ENCODE measurements at places on chromosomes 2 and 18.
A peak's percentile ranks its signal among the peaks of the same experiment; 100 is the strongest.

GRCh38 chr18:21192308-21192624, 49.8 kb upstream of the GREB1L start:
- DNase-seq = no peak

DNA sequence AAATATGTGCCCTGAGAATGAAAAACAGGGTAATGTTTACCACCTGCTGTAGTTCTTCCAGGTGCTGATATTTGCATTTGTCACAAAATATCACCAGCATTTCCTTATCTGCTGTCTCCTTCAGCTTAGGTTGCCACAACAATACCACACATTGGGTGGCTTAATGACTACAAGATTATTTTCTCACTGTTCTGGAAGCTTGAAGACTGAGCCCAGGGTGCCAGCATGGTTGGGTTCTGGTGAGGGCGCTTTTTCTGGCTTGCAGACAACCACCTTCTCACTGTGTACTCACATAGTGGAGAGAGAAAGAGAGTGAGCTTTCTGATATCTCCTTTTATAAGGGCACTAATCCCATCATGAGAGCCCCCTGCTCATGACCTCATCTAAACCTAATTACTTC, 407.5 kb upstream of the RGPD4 start:
- DNase-seq = no peak

DNA sequence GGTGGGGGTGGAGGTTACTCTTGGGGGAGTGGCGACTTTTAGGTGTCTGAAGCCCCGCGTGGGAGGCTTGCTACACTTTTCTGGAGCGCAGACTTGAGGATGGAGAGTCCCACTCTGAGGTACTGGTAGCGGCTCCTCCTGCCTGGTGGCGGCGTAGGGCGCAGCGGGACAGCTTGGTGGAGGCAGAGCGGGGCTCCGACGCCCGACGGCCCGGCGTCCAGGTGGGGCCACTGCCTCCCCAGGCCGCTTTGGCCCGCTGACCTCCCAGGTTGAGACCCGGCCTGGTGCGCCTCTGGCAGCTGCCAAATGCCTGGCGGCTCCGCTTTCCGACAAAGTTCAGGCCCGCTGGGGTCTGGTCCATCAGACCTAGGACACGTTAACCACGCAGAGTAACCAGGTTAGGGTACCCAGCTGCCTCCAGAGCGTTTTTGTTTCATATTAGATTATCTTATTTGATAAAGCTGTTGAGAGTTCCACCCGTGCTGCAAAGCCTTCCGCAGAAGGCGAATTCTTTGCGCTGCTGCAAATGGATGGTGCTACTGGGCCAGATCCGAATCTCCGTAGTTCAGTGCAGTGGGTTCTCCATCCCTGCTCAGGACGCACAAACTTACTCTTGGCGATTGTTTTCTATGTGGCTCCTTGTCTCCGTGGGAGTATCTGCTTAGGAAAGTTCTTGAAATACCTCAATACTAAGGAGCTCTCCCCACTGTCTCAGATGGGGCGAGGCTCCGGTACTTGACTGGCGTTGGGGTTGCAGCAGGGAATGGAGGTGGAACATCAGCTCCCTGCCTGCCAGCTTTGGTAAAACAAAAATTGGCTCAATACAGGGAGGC, 405.9 kb downstream of the XIRP2 start:
- DNase-seq = no peak

GRCh38 chr18:76273036-76273545, 222.0 kb downstream of the ZNF516 start:
- no peak for DNase-seq

DNA sequence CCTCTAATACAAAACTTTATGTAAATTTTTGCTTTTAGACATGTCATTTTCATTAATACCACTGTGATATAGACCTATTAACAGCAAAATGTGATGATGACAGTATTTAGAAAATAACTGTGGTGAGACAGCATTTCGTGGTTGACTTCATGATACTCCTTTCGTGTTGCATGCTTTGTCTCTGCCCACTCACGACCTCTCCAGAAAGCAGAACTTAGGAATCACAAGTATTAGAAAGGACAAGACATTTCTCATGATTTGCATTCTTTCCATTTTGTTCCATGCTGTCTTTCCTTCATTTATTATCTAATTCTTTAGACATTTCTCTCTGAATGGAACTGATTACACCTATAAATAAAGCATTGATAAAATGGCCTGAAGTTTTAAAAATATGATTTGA, 85.2 kb upstream of the POU3F3 start:
- DNase-seq = peak; percentile 32

DNA sequence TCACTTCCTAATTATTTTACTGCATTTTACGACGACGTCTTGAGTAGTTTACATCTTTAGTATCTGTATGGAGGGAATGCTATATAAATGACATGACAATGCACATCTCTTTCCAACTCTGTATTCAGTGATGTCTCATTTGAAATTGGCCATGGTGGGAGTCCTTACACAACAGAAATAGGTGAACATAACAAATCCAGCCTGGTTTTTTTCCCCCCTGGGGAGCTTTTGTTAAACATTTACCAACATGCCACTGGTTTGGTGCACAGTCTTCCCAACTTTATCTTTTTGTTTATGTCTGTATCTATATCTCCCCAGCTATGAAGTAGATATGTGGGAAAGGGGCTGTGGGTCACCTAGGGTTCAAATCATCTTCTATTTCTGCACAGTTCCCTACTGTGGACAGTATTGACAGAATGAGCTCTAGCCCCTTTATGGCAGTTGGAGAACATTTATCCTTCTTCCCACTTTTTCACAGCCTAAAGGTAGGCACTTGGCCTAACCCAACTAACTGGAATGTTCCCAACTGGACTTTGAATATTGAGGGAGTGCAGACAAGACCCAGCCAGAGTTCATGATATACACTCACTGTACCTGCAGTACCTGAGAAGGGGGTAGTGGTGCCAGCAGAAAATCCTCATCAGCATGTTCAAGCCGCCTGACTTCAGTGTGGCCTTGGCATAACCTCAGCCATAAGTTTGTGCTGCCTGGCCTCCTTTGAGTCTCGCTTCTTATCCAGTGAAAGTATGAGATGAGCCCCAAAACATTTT, 5.7 kb upstream of the RTKN start:
- no peak for DNase-seq

GRCh38 chr18:21074336-21075323, 37.0 kb downstream of the ROCK1 start:
- no peak for DNase-seq

GRCh38 chr2:102502576-102502975, 29.6 kb downstream of the SLC9A4 start:
- DNase-seq = no peak

- DNase-seq = no peak
Measured at GRCh38 chr2:218555527-218555926, 12.6 kb downstream of the USP37 start.

GRCh38 chr2:233356546-233357308, 2.4 kb downstream of the DGKD start:
- peak; percentile 28 for DNase-seq

DNA sequence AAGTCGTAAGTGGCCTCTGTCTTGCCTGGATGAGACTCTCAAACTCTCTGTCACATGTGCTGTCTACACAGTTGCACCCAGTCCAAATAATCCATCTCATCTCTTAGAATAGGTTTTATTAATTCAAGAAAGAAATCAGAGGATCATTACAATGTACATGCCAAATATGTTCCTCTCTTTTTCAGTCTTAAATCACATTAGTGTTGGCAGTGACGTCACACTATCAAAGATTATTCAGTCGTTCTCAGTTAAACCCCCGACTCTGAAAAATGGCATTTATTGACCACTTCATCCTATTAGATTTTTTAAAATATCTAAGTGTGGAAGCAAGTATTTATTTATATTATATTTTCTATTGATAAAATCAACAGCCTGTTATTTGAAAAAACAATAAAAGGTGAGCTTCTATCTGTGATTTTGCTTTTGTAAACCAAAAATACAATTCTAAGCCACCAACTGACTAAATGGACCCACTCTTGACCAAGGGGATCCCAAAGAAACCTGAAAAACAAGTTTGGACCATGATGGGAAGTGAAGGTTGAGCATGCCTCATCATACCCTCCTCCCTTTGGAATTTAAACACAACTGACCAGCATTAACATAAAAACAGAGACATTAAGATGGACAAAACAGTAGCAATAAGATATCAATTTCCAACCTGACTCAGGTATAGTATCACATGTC, 1894.4 kb upstream of the LRRTM1 start:
- DNase-seq = no peak

- DNase-seq = no peak
Measured at GRCh38 chr2:190805843-190806242, 74.8 kb upstream of the GLS start.

- DNase-seq = peak; percentile 66
Measured at GRCh38 chr18:3279201-3280185, 17.6 kb downstream of the MYL12B start.

DNA sequence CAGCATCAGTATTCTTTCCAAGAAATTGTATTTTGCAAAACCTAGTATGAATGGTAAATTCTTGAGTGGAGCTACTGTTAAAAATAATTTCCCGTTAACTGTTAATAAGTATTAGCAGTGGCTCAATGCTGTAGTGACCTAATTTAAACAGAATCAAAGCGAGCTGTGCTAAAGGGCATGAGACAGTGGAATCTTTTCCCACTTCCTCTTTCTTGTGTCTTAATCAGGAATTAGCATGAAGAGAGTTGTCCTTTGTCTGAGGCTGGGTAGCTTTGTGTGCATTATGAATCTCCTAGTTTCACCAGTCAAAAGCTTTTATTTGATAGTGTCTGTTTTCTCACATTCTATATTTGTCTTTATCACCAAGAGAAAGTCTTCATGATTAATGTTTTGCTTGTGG, 298.8 kb upstream of the GCFC2 start:
- DNase-seq = no peak

GRCh38 chr18:78640246-78640995, 339.2 kb upstream of the SALL3 start:
- no peak for DNase-seq

DNA sequence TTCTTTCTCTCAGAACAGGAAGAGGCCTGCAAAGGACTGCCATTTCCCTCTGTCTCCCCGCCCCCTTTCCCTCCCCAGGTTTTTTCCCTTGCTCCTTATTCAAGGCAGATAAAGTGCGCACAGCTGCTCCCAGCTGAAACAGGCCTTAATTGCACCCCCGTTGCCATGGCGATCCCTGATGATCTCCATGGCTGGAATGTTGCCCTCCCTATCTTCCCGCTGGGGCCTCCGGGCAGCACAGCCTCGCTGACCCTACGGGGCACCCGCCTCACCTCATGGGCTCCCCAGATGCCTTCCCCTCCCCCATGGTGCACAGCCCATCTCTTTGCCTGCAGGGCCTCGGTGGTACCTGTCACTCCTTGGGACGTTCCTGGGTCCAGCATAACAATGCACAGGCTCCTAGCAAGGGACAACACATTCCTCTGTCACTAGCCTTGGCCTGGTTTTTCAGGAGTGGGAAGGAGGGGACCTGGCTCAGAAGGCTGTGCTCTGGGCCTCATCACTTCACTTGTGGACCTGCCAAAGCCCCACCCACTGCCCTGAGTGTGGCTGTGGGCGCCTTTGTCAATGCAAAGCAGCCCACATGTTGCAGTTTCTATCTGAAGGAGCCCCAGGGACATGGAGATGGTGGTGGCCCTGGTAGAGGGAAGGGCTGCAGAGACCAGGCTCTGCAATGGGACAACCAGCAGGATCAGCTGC, 115.0 kb downstream of the CELF4 start:
- no peak for DNase-seq

GRCh38 chr2:209534228-209534627, 110.4 kb downstream of the MAP2 start:
- DNase-seq = no peak

GRCh38 chr18:56575819-56576663, 62.4 kb downstream of the TXNL1 start:
- peak; percentile 70 for DNase-seq

DNA sequence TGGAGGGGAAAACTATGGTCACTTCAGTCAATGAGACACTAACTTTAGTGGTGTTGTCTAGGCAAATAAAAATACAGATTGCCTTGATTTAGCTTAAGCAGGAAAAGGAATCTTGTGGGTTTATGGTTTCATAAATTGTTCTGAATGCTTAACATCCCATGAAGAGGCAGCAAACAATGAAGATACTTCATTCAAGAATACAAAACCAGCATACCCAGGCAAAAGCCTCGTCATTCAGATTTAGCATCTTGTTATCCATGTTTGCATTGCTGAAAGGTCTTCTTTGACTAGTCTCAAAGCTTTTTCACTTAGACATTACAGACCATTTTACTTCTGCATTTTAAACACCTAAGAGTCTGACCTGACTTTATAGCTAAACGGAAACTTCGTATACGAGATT, 272.7 kb upstream of the FSHR start:
- DNase-seq = no peak

GRCh38 chr18:73511771-73512503, 635.7 kb downstream of the FBXO15 start:
- DNase-seq = no peak

GRCh38 chr2:169039702-169040101, 8.6 kb upstream of the ABCB11 start:
- DNase-seq = peak; percentile 35

GRCh38 chr2:190407662-190408537, at the start of gene MFSD6:
MFSD6 (plus strand) TSS chr2:190408355; CDS start chr2:190436030, 27,675 bp downstream.
- peak; percentile 27 for DNase-seq

DNA sequence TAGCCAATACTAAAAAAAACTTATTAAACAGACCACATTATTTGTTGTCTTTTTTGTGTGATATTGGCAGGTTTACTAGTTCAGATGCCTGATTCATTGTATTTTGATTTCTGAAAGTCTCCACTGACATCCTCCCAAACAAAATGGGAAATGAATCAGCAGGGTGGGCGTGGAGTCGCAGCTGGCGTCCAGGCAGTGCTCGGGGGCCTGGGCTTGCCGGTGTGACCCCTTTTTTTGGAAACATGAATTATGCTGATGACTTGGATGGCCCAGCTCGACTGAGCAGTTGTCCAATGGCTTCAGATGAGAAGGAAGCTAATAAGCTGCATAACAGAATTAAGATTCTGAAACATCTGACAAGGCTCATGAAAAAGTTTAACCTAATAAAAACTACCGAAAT, 1.7 kb upstream of the KCNG2 start:
- no peak for DNase-seq

DNA sequence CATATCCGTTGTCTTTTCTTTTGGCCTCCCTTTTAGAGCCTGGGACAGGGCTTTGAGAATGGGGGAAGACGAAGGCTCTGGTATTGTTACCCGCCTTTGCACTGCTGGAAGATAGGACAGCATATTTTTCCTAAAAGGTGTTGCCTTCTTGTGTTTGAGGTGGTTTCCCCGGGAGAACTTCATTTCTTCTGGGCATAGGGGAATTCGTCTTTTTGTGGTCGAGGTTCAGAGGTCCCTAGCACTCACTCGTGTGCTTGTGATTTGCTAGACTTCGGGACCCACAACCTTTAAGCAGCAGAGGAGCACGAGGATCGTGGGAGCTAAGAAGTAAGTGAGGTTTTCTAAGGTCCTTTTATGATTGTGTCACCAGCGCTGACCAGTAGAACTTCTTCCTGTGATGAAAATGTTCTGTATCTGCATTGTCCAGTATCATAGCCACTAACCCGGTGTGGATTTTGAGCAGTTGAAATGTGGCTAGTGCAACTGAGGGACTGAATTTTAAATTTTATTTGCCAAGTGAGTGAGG, 611 bp downstream of the ZNF512 start:
- DNase-seq = peak; percentile 33

- no peak for DNase-seq
Measured at GRCh38 chr2:164739966-164740365, 101.7 kb downstream of the COBLL1 start.

GRCh38 chr2:127080938-127081755, 25.8 kb downstream of the BIN1 start:
- DNase-seq = peak; percentile 84

Data from CD14-positive monocyte (primary cell).